ENCODE measurements at places on chromosomes 13 and 19. TPM values are rescaled to one million over a fixed set of nuclear protein-coding genes. Genes with fewer than 3 reads are reported as not detected.

The ENOX1 gene
- 5.3 TPM for total RNA-seq

The C1QTNF9 gene
- not detected for total RNA-seq

The FFAR3 gene
- 1.6 TPM for total RNA-seq

The ZNF560 gene
- not detected for total RNA-seq

The ZNF625 gene
- 15.6 TPM for total RNA-seq

The ZNF790 gene
- 13.3 TPM for total RNA-seq

GRCh38 chr13:46315491-46316075 is 71.5 kb downstream of the RUBCNL start:
- H3K36me3 ChIP-seq, result no peaks in the 10 kb centered on the region
- H3K27me3 ChIP-seq, result no peaks in the 10 kb centered on the region
- no peak overlapping the region for H3K4me3 ChIP-seq
- no peak for DNase-seq
- no peak overlapping the region for H3K27ac ChIP-seq

GRCh38 chr13:21813110-21813509 is 142.2 kb downstream of the FGF9 start:
- H3K27ac ChIP-seq, result no peak overlapping the region
- no peak for DNase-seq
- H3K36me3 ChIP-seq, result no peaks in the 10 kb centered on the region
- no peak overlapping the region for H3K4me3 ChIP-seq
- H3K27me3 ChIP-seq, result no peaks in the 10 kb centered on the region

DNA sequence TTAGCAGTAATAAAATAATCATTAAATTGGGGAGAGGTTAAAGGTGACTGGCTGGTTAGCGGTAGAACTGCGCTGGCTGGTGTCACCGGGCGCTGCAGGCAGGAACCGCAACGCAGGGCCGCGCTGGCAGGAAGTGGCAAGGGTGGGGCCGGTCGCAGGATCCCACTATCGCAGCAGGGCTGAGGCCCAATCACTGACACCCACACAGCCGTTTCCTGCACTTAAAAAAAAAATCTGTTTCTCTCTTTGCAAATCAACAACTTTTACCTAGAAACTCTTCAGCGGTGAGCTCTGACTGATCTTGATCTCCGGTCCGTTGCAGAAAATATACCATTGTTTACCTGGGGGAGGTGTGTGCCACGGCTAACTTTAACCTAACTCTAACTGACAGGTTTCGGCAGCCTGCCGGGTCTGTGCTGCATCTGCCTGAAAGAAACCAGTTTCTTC is 46.9 kb downstream of the KLF2 start:
- H3K27me3 ChIP-seq, result no peaks in the 10 kb centered on the region
- H3K4me1 ChIP-seq, result peaks cover 14% of the 10 kb centered on the region
- DNase-seq, result no peak
- no peak overlapping the region for H3K4me3 ChIP-seq
- no peaks in the 10 kb centered on the region for H3K36me3 ChIP-seq

- no peaks in the 10 kb centered on the region for H3K36me3 ChIP-seq
- DNase-seq, result no peak
- no peaks in the 10 kb centered on the region for H3K27me3 ChIP-seq
- peaks cover 3% of the 10 kb centered on the region for H3K4me1 ChIP-seq
- H3K4me3 ChIP-seq, result no peak overlapping the region
- H3K27ac ChIP-seq, result no peak overlapping the region
Observed at GRCh38 chr19:45674946-45675345, 6.9 kb downstream of the GIPR start.

DNA sequence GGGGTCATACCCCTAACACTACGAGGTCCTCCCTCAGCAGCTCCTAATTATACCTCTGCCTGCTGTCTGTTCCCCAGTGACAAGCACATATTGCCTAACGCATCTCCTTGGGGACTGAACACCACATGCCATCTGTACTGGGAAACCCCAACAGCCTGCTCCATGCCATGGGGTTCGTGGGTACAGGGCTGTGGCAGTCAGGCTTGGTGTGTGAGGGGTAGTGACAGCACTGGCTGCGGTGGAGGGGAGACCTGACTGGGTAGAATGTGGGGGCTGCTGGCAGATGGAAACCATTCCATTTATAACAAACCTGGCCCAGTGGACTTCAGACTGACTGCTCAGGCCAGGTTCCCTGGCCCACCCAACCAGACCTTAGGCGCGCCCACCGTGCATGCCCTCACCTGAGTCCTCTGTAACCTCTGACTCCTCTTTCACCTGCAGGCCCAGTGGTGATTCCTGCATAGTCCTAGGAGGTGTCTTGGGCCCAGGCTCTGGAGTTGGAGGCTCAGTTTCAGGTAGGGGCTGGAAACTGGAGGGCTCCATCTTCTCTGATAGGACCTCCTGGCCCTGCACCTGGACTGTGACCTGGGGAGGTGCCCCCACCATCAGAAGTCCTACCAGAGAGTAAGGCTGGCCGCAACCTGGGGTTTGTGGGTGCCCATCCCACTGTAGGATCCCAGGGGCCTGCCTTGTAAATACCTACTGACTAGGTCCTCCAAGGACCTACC is 3.0 kb downstream of the MZF1 start:
- H3K27ac ChIP-seq, result no peak overlapping the region
- no peak for DNase-seq
- no peaks in the 10 kb centered on the region for H3K27me3 ChIP-seq
- H3K4me1 ChIP-seq, result peaks cover 7% of the 10 kb centered on the region
- no peaks in the 10 kb centered on the region for H3K36me3 ChIP-seq
- no peak overlapping the region for H3K4me3 ChIP-seq

DNA sequence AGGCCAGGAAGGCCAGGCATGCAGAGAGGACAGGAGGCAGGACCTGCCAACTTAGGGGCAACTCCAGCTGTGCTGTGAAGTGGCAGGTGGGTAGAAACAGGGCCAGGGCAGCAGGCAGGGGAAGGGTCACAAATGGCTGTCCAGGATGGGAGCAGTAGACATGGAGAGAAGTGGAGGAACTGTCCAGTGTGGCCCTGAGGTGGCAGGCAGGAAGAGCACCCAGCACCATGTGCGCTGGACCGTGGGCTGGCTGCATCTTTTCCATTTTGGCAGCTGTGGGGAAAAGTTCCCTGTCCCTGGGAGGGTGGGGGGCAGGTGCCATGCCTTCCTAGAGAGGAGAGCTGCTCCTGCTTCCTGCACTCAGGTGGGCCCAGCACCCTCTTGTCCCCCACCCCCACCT is 13.8 kb downstream of the DEDD2 start:
- H3K27ac ChIP-seq, result no peak overlapping the region
- DNase-seq, result no peak
- no peaks in the 10 kb centered on the region for H3K27me3 ChIP-seq
- peaks cover 17% of the 10 kb centered on the region for H3K36me3 ChIP-seq
- H3K4me1 ChIP-seq, result no peaks in the 10 kb centered on the region

DNA sequence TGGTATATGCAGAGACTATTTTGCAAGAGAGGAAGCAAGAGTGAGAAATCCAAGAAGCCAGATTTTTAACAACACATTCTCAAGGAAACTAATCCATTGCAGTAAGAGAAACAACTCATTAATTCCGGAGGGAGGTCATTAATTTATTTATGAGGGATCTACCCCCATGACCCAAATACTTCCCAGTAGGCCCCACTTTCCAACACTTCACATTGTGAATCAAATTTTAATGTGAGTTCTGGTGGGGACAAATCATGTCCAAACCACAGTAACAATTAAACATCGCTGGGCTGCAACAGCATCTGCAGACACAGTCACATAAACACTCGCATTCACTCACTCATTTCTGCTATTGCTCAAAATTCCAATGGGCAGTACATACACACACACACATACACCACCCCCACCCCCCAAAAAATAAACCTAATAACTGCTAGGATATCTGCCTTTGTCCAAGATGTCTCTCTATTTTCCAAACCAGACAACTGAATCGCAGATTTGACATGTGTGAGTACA is 1483.7 kb downstream of the PCDH9 start:
- H3K27ac ChIP-seq, result no peak overlapping the region
- no peak for DNase-seq
- no peaks in the 10 kb centered on the region for H3K4me1 ChIP-seq
- no peaks in the 10 kb centered on the region for H3K36me3 ChIP-seq
- no peaks in the 10 kb centered on the region for H3K27me3 ChIP-seq
- no peak overlapping the region for H3K4me3 ChIP-seq

DNA sequence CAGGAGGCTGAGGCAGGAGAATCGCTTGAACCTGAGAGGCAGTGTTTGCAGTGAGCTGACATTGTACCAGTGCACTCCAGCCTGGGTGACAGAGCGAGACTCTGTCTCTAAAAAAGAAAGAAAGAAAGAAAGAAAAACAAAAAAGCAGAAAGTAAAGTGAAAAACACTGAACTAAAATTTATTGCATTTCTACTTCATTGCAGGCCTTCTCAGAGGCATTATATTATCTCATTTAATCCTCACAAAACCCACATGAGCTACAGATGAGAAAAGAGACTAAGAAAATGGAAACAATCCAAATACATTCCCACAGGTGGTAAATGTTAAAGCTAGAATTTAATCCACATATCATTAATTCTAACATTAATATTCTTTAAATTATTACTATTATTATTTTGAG is 147.2 kb upstream of the FREM2 start:
- no peaks in the 10 kb centered on the region for H3K36me3 ChIP-seq
- no peak overlapping the region for H3K27ac ChIP-seq
- no peaks in the 10 kb centered on the region for H3K4me1 ChIP-seq
- DNase-seq, result no peak

GRCh38 chr13:80070024-80070703 is 270.8 kb downstream of the SPRY2 start:
- DNase-seq, result no peak
- no peaks in the 10 kb centered on the region for H3K4me1 ChIP-seq

DNA sequence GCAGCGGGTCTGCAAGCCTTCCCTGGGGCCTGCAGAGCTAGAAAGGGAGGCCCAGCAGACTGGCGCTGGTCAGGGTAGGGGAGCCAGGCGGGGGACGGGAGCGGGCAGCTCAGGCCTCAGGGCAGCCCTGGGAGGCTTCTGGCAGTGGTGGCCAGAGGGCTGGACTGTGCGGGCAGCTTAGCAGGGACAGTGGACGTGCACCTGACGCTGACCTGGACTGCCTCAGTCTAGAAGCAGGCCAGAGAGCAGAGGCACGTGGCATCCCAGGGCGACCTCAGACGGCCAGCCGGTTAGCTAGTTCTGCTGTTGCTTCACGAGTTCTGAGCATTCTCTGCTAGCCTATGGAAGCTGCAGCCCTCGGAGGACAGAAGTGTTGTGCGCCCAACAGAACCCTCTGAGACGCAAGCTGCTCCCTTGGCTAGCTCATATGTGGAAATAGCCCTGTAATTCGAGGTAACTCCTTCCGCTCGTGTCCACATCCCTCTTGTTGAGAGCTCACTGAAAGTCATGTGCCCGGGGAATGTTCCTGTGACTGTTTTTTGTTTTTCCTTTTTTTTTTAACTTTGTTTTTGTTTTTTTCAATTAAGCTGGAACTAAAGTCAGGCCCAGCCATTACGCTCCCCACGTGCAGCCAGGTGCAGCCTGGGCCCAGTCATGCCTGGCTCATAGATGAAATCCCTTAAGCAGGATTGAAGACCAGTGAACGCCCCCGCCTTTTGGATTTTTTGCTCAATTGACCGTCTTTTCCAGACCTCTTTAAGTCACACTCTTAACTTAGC is 1.9 kb upstream of the FAM174C start:
- H3K27me3 ChIP-seq, result no peaks in the 10 kb centered on the region
- no peak for DNase-seq
- peak overlapping the region; percentile 7 for H3K27ac ChIP-seq
- peaks cover 9% of the 10 kb centered on the region for H3K36me3 ChIP-seq
- peaks cover 55% of the 10 kb centered on the region for H3K4me1 ChIP-seq

DNA sequence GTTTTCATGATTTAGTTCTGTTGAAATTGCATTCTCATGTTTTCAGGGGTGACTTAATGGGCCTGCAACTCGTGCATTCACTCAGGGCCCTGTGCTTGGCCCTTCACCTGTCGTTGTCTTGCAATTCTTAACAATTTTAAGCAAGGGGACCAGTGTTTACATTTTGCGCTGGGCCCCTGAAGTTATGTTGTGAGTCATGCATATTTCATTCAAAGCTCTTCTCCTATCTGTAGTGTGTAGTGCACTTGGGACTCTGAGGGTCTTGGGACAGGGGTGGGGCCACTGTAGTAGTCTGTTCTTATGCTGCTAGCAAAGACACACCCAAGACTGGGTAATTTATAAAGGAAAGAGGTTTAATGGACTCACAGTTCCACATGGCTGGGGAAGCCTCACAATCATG is 211.2 kb upstream of the RXFP2 start:
- no peak overlapping the region for H3K4me3 ChIP-seq
- H3K4me1 ChIP-seq, result no peaks in the 10 kb centered on the region
- DNase-seq, result no peak
- no peaks in the 10 kb centered on the region for H3K27me3 ChIP-seq
- no peak overlapping the region for H3K27ac ChIP-seq
- no peaks in the 10 kb centered on the region for H3K36me3 ChIP-seq

- peaks cover 6% of the 10 kb centered on the region for H3K4me1 ChIP-seq
- H3K27me3 ChIP-seq, result no peaks in the 10 kb centered on the region
- peak; percentile 16 for DNase-seq
- H3K4me3 ChIP-seq, result no peak overlapping the region
- H3K27ac ChIP-seq, result peak overlapping the region; percentile 58
Observed at GRCh38 chr13:50025436-50025835, 10.2 kb downstream of the KCNRG start.

DNA sequence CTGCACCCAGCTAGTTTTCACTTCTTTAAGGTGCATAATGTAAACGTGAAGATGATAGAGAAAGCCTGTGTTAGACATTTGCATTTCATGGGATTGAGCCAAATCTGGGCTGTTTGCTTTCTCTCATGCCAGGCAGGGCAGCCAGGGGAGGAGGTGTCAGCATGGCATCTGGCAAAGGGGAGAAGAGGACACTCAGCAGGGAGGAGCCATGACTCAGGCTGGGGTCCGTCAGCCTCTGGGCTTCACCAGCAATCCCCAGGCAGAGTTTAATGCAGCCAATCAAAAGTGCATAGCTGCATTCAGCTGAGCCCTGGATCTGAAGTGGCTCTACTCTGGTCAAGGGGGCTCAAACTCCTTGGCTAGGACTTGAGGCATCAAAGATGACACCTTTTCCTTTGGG is 23.5 kb downstream of the EBPL start:
- no peak overlapping the region for H3K4me3 ChIP-seq
- no peaks in the 10 kb centered on the region for H3K27me3 ChIP-seq
- no peaks in the 10 kb centered on the region for H3K4me1 ChIP-seq
- no peak for DNase-seq

DNA sequence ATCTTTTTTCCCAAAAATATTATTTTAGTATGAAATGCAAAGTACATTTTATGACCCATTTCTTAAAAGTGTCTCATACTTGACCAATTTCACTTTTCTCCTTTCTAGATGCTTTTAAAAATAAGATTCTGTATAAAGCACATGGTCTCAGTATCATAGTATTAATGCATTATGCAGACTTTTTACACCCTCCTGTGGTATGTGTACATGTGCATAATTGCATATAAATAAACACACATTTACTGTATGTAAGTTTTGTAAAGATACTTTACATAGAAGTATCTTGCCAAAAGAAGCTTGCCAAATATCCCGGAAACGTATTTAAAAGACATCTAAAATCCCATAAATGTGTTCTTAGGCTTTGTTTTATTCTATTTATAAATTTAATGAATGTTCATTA is 85.1 kb upstream of the MAB21L1 start:
- no peaks in the 10 kb centered on the region for H3K36me3 ChIP-seq
- H3K27ac ChIP-seq, result no peak overlapping the region
- H3K4me3 ChIP-seq, result no peak overlapping the region
- no peak for DNase-seq
- H3K4me1 ChIP-seq, result no peaks in the 10 kb centered on the region

GRCh38 chr13:112073245-112074138 is 6.5 kb downstream of the SOX1 start:
- H3K4me3 ChIP-seq, result no peak overlapping the region
- DNase-seq, result no peak
- no peaks in the 10 kb centered on the region for H3K36me3 ChIP-seq
- H3K27ac ChIP-seq, result no peak overlapping the region

- no peak overlapping the region for H3K27ac ChIP-seq
- H3K36me3 ChIP-seq, result no peaks in the 10 kb centered on the region
- no peak for DNase-seq
- no peak overlapping the region for H3K4me3 ChIP-seq
- no peaks in the 10 kb centered on the region for H3K27me3 ChIP-seq
Observed at GRCh38 chr13:37701972-37702371, 103.4 kb upstream of the POSTN start.
